A172 (cell line): ENCODE measurements at places on chromosomes 4 and X. TPM values are rescaled to one million over a fixed set of nuclear protein-coding genes. Genes with fewer than 3 reads are reported as not detected.

KIAA1210 gene
- 0.10 TPM in 1 of 2 replicates, not detected in the other for total RNA-seq

ZIC3 gene
- total RNA-seq, result not detected in 2 replicates

- DNase-seq, result no peak
These were observed 1438.8 kb downstream of the PCDH7 start for GRCh38 chr4:32158961-32159360.

GRCh38 chrX:65772842-65773241, 105.4 kb downstream of the MSN start:
- no peak for DNase-seq

DNA sequence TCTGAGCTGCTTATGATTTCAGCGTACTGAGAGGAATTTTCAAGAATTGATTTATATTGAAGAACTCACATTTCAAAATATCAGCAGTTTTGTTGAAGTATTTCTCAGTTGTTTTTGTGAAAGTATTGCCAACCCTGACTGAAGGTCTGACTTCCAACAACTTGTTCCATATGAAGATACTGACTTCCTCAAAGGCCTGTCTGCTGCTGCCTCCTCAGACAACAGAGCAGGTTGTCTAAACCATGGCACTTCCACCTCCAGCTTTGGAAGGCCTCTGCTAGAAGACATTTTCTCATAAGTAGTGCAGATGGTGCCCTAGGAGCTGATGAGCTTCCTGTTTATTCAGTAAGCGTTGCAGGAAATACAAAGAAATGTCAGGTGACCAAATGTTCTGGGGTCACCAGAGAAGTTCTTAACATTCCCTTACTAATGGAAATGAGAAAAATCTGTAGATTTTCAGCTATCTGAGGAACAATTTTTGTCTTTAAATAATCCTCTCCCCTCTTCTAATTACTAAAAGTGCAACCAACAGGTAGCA, 28.8 kb downstream of the FGF2 start:
- no peak for DNase-seq

DNA sequence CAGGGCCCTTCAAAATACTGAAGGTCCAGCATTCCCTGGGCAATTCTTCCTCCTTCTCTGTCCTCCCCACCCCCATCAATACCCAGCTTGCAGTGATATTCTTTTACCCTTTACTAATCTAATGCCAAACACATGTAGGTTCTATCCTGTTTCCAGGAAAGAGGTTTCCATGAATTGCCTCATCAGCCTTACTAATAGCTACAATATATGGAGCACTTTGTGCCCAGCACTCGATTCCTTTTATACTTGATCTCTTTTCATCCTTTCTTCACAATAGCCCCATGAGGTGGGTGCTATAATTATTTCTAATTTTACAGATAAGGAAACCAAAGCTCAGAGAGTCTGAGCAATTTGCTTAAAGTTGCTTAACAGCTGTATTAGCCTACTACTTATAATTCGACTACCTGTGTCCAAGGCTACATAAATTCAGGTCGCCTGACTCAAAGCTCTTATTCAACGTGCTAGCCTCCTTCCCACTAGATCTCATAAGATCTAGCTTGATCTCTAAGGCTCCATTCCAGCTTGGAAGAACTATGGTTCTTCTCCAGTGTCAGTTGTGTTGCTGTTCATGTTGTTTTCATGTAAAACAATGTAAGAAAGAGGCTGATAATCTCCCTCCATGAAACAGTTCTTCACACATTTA, 229.6 kb upstream of the PGRMC2 start:
- DNase-seq, result no peak

DNA sequence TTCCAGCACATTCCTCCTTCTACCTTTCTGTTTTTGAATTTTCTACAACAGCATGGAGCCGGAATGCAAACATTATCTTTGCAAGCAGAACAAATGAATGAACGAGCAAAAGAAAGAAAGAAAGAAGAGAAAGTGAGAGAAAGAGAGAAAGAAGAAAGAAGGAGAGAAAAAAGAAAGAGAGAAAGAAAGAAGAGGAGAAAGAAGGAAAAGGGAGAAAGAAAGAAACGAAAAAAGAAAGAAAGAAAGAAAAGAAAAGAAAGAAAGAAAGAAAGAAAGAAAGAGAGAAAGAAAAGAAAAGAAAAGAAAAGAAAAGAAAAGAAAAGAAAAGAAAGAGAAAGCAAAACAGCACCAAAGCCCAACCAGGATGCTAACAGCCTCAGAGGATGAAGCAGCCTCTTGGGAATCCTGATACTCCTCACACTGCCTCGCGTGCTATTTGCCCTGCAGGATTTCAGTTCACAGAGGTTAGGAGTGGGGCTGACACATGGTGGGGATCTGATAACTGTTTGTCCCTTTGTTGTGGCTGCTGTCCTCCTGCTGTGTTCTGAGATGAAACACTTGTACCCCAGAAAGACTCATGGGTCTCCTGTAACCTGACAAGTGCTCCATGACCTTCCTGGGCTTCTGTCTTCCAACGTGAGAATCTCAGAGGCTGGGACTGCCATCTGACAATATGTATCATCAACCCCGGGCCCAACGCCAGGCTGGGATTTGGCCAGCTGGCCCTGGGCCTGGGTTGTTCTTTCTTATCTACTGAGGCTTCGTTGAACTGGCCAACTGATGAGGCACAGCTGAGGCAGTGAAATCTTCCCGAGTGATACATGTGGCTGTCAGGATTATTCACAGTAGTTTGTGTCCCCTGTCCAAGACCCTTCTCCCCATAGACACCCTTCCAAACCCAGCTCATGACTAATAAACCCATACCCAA, 61.0 kb downstream of the SEPSECS start:
- peak; percentile 41 for DNase-seq

DNA sequence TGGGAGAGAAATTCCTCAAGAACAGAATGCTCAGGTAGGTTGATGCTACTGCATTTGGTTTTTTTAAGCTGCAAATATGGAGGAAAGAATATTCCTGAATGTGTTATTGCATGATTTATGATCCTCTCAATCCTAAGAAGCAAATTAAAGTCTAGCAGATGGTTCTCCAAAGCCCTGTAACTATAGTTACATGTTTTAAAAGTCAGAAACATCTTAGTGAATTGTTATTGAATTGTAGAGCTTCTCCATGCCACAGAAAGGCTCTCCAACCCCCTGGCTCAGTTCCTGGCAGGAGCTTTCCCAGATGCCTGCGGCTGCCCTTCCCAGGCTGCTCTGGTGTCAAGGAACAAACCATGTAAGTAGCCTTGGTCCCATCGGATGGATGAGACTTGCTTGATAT, 227.8 kb upstream of the GATB start:
- no peak for DNase-seq

DNA sequence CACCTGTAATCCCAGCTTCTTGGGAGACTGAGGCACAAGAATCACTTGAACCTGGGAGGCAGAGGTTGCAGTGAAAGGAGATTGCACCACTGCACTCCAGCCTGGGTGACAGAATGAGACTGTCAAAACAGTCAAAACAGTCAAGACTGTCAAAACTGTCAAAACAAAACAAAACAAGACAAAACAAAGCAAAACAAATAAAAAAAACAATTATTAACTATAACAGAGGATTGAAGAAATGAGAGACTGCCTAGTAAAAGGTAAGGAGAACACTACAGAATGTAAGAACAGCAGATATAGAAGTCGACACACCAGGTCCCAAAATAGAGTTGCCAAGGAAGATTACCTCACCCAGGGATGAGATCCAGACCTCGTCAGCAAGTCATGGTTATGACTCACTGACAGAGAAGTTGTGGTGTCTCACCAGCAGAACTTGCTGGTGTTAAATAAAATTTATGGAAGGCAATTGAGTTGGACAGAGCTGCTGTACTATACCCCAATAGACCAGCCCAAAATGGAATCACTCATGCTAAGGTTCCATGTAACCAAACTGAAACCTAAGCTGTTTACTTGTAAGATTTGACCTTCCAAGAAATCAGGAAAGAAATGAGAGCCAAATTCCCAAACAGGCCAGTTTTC, 32.1 kb upstream of the GK start:
- DNase-seq, result peak; percentile 89

DNA sequence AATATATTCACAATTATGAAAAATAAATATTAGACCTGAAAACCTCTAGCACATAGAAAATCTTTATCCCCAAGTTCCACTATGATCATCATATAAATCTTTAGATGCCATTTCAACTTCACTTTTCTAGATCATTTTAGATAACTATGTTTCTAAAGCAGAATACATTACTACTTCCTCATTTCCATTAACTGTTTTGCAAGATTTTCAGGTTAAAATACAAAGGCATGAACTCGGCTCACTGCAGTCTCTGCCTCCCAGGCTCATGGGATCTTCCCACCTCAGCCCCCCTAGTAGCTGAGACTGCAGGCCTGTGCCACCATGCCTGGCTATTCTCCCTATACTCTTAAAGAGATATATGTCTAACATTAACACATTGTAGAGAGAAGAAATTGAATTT, 1365.9 kb upstream of the AGA start:
- no peak for DNase-seq

GRCh38 chr4:151649479-151649878, 111.3 kb downstream of the GATB start:
- DNase-seq, result no peak

DNA sequence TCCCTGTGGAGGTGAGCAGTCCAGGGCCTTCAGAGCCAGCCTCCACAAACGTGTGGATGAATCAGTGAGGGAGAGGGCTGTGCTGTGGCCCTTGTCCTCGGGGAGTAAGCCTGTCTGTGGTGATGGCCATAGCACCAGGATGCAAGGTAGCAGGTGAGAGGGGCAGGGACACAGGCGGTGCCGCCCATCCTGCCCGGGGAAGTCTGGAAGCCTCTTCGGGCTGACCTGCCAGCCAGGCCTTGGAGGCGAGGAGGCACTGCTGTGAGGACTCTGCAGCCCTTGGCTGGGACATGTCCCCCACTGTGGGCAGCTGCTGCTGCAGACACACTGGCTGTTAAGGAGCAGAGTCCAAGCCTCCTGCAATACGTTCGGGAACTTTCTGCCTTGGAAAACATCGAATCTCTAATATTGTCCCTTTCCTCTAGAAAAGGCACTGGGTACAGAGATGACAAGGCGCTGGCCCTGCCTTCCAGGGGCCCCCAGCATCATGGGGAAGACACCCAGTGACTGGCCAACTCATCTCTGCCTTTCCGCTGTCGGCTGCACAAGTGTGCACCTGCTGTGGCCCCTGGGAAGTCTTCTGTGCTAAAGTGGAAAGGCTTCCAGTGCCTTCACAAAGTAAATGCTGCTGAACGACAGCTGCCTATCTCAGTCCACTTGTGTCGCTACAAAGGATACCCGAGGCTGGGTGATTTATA, 101.4 kb downstream of the ADRA2C start:
- no peak for DNase-seq
